Neural cell (in vitro differentiated cells): ENCODE measurements at places on chromosomes 4 and X. TPM values are rescaled to one million over a fixed set of nuclear protein-coding genes. Genes with fewer than 3 reads are reported as not detected.

Gene IL13RA2
- 1.4 and 3.1 TPM in 2 replicates for polyA plus RNA-seq

Gene UGT8
- polyA plus RNA-seq, result 0.42 and 0.73 TPM in 2 replicates

Gene TBL1X
- polyA plus RNA-seq, result 2.2 and 3.1 TPM in 2 replicates

Gene LRP2BP
- 0.58 and 1.1 TPM in 2 replicates for polyA plus RNA-seq

Gene UCP1
- polyA plus RNA-seq, result not detected in 2 replicates

Gene MAGEB10
- polyA plus RNA-seq, result not detected in 2 replicates

Gene MFAP3L
- polyA plus RNA-seq, result 1.8 and 4.0 TPM in 2 replicates

Gene BMPR1B
- polyA plus RNA-seq, result 1.6 and 2.5 TPM in 2 replicates

Gene ZDHHC15
- 8.3 and 9.3 TPM in 2 replicates for polyA plus RNA-seq

Gene TMEM187
- polyA plus RNA-seq, result 5.2 and 6.3 TPM in 2 replicates

Gene VCX3B
- polyA plus RNA-seq, result not detected in 2 replicates

Gene FAM156A
- 66.4 and 66.6 TPM in 2 replicates for polyA plus RNA-seq

Gene JCHAIN
- polyA plus RNA-seq, result not detected in 2 replicates

Gene PAGE4
- not detected in 2 replicates for polyA plus RNA-seq

Gene ARR3
- polyA plus RNA-seq, result not detected in 2 replicates

Gene INTU
- 14.0 and 15.7 TPM in 2 replicates for polyA plus RNA-seq

Gene ASB11
- not detected in 2 replicates for polyA plus RNA-seq

Gene POU3F4
- polyA plus RNA-seq, result 4.4 and 4.9 TPM in 2 replicates

Gene SSX2B
- not detected in 2 replicates for polyA plus RNA-seq

Gene SLC4A4
- polyA plus RNA-seq, result 9.2 and 10.2 TPM in 2 replicates

Gene PTTG2
- not detected in 2 replicates for polyA plus RNA-seq

Gene ADAMTS3
- polyA plus RNA-seq, result 0.20 and 0.34 TPM in 2 replicates

Gene DRD5
- 0.33 and 0.46 TPM in 2 replicates for polyA plus RNA-seq

Gene ADH1C
- not detected in 2 replicates for polyA plus RNA-seq

Gene ADH6
- not detected in 2 replicates for polyA plus RNA-seq

Gene TENM3
- polyA plus RNA-seq, result 7.3 and 12.3 TPM in 2 replicates

Gene FAM133A
- polyA plus RNA-seq, result 4.9 and 6.4 TPM in 2 replicates

Gene CFAP99
- not detected in 2 replicates for polyA plus RNA-seq

Gene NPY2R
- 1.2 and 1.8 TPM in 2 replicates for polyA plus RNA-seq

Gene AVPR2
- polyA plus RNA-seq, result not detected in 2 replicates

Gene GAGE13
- not detected in 2 replicates for polyA plus RNA-seq

Gene PDHA1
- polyA plus RNA-seq, result 224 and 241 TPM in 2 replicates

Gene TMEM144
- 1.3 and 2.8 TPM in 2 replicates for polyA plus RNA-seq

Gene ENAM
- polyA plus RNA-seq, result 0.18 TPM in 1 of 2 replicates, not detected in the other

Gene CDS1
- 5.2 and 6.1 TPM in 2 replicates for polyA plus RNA-seq

Gene RIPPLY1
- polyA plus RNA-seq, result 0.57 TPM in 1 of 2 replicates, not detected in the other

Gene CYTL1
- polyA plus RNA-seq, result not detected in 2 replicates

Gene PHOX2B
- not detected in 2 replicates for polyA plus RNA-seq

Gene WNK3
- 32.8 and 35.0 TPM in 2 replicates for polyA plus RNA-seq

Gene CRMP1
- 642 and 752 TPM in 2 replicates for polyA plus RNA-seq

Gene ERAS
- polyA plus RNA-seq, result 3.2 and 3.6 TPM in 2 replicates

Gene DOK7
- polyA plus RNA-seq, result 0.66 TPM in 1 of 2 replicates, not detected in the other

Gene PDE5A
- 8.1 and 12.9 TPM in 2 replicates for polyA plus RNA-seq

Gene FHDC1
- polyA plus RNA-seq, result 10.1 and 11.4 TPM in 2 replicates
